Cerebellar nuclear complex (tissue), 1 donor: ENCODE measurements at places on chromosomes 12 and 14.

GRCh38 chr12:53518381-53518780, 11.1 kb upstream of the NPFF start:
- DNase-seq = no peak

- DNase-seq = no peak
These were observed 58.0 kb downstream of the FAR2 start for GRCh38 chr12:29207120-29207519.

DNA sequence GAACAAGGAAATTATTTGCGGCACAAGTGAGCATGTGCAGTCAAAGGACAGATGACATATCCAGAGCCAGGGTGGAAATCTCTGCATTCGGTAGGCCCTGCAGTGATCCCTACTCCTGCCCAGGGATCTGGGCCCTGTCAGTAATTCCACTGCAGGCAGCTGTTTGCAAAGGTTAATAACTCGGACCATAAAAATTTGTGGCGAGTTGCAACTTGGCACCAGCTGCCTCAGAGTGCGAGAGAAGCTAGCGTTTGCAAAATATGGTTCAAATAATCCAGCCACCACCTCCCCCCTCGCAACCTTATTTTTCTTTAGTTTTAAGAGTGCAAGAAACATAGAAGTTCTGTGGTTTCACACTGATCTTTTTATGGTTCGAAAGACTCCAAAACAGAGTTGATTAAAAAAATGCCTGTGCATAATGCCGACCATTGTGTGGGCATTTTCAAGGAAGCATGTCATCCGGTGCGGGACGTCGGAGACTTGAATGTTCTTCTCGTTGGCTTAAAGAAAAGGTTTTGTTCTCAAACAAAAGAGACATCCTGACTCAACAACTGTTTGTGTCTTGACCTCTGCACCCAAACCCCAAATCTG, 224.5 kb downstream of the BCL11B start:
- DNase-seq = no peak

- peak; percentile 20 for DNase-seq
These were observed at the start of gene RNF10 for GRCh38 chr12:120534203-120534702. Gene RNF10 (plus strand): TSS chr12:120534356. CDS start chr12:120534812, 456 bp downstream.

DNA sequence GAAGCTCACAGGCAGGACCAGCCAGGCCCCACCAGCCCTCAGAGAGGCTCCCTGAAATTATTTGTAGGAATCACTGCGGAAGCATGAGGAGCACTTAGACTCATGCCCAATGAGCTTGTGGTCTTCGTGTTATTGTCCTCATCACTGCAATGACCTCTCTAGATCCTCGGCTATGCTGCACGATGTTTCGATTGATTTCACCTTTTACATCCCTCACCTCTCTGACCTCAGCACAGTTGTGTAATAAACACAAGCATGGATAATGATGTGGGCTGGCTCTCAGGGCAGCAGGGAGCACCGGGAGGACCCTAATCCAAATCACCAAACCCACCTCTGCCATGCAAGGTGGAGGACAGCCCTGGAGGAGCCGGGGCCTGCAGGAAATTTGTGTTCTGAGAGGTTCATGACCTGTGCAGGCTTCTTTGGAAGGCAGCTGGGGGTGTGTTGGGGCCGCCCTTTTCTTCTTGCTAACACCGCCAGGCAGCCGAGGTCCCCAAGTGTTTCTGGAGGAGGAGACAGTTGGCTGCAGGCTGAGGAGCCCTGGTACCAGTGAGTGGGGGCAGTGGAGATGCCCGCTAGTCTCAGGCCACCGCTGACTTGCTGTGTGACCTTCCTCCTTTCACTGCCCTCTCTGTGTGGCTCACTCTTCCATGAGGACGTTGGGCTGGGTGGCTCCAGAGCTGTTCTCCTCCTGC, 29.5 kb upstream of the EML1 start:
- no peak for DNase-seq

DNA sequence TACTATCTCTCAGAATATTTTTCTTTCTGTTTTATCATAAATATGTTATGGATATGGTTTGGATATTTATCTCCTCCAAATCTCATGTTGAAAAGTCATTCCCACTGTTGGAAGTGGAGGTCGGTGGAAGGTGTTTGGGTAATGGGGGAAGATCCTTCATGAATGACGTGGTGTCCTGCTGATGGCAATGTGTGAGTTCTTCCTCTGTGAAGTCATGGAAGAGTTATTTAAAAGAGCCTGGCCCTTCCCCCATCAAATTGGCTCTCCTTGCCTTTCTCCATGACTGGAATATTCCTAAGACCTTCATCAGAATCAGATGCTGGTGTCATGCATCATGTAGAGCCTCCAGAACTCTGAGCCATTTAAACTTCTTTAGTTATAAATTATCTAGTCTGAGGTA, 1291.6 kb downstream of the FSCB start:
- DNase-seq = no peak

- no peak for DNase-seq
These were observed 54.7 kb downstream of the PLEKHG3 start for GRCh38 chr14:64758691-64759554.

- no peak for DNase-seq
These were observed 29.1 kb upstream of the ULK1 start for GRCh38 chr12:131865180-131865875.

DNA sequence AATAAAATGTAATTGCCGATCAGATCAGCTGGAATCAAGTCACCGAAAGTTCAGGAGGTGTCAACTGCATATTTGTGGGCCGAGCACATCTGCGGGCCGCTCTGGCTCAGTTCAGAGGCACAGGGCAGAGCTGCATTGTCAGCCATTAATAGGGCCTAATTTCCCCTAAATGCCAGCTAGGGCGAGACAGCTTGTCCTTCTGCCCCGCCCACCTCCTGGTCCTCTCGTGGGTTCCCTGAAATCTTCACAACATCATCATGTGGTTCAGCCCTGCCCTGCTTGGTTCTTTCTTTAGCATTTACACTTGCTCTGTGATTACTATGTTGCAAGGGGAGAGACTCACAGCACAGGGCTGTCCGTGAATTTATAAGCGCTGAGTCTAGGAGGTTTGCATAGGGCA, 148.9 kb downstream of the CHST11 start:
- DNase-seq = no peak
